CD4-positive, CD25-positive, alpha-beta regulatory T cell (primary cell): ENCODE measurements at places on chromosomes 12 and 14. TPM values are rescaled to one million over a fixed set of nuclear protein-coding genes. Genes with fewer than 3 reads are reported as not detected.

GRCh38 chr12:116665666-116666304, 72.1 kb downstream of the SPRING1 start:
- no peaks in the 10 kb centered on the region for H3K4me1 ChIP-seq
- H3K27ac ChIP-seq, result no peak overlapping the region
- no peak overlapping the region for H3K4me3 ChIP-seq
- no peaks in the 10 kb centered on the region for H3K36me3 ChIP-seq
- peaks cover 4% of the 10 kb centered on the region for H3K27me3 ChIP-seq
- no peak for DNase-seq

- no peaks in the 10 kb centered on the region for H3K27me3 ChIP-seq
- no peak overlapping the region for H3K4me3 ChIP-seq
- DNase-seq, result no peak
Measured at GRCh38 chr14:78417532-78417931, 247.4 kb downstream of the NRXN3 start.

- H3K4me1 ChIP-seq, result peaks cover 47% of the 10 kb centered on the region
- peak; percentile 87 for DNase-seq
Measured at GRCh38 chr12:123436017-123436964, at the start of gene RILPL2. TSS of gene RILPL2 (minus strand) at chr12:123436684. CDS start at chr12:123436420, 264 bp downstream.

DNA sequence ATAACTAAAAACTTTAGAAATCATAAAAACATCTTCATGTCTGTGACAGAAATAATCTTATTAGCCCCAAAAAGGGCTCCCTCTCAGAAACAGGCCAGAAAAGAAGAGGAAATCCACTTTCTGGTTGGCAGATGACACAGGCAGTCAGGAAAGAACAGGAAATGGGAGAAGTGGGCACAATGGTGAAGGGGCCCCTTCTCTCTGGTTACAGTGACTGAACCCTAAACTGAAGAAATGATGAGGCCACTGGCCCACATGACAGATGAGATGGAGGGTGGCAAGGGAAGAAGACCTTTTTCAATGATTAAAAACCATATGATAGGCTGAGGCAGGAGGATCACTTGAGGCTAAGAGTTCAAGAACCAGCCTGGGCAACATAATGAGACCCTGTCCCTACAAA, 21.1 kb downstream of the TCTN1 start:
- no peak overlapping the region for H3K27ac ChIP-seq
- H3K36me3 ChIP-seq, result no peaks in the 10 kb centered on the region
- H3K4me1 ChIP-seq, result no peaks in the 10 kb centered on the region
- H3K4me3 ChIP-seq, result no peak overlapping the region

GRCh38 chr14:54698501-54698900, 131.6 kb downstream of the SAMD4A start:
- H3K27me3 ChIP-seq, result no peaks in the 10 kb centered on the region
- H3K36me3 ChIP-seq, result no peaks in the 10 kb centered on the region
- no peak for DNase-seq
- H3K4me3 ChIP-seq, result no peak overlapping the region
- H3K27ac ChIP-seq, result no peak overlapping the region

- no peaks in the 10 kb centered on the region for H3K36me3 ChIP-seq
- peak; percentile 39 for DNase-seq
- H3K4me3 ChIP-seq, result peak within 1 kb of the TSS; percentile 4
- H3K27ac ChIP-seq, result no peak within 1 kb of the TSS
- H3K4me1 ChIP-seq, result peaks cover 17% of the 10 kb centered on the region
- H3K27me3 ChIP-seq, result peaks cover 27% of the 10 kb centered on the region
Measured at GRCh38 chr12:10673659-10674384, at the start of gene STYK1. TSS of gene STYK1 (minus strand) at chr12:10674052. CDS start at chr12:10634618, 39,434 bp downstream.

DNA sequence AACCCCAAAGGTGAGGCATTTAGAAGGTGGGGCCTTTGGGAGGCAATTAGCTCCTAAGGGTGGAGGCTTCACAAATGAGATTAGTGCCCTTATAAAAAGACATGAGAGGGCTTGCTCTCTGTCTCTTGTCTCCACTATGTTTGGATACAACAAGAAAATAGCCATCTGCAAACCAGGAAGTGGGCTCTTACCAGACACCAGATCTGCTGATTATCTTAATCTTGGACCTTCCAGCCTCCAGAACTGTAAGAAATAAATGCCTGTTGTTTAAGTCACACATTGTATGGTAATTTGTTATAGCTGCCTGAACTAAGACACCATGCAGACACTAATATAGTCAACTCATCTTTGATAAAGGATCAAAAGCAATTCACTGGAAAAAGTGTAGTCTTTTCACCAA, 34.4 kb downstream of the TMEM116 start:
- DNase-seq, result no peak
- H3K27ac ChIP-seq, result no peak overlapping the region
- no peaks in the 10 kb centered on the region for H3K27me3 ChIP-seq
- no peaks in the 10 kb centered on the region for H3K36me3 ChIP-seq
- H3K4me1 ChIP-seq, result no peaks in the 10 kb centered on the region

GRCh38 chr12:4587108-4587507, 25.1 kb downstream of the DYRK4 start:
- H3K4me3 ChIP-seq, result no peak overlapping the region
- no peaks in the 10 kb centered on the region for H3K4me1 ChIP-seq
- H3K36me3 ChIP-seq, result no peaks in the 10 kb centered on the region
- no peaks in the 10 kb centered on the region for H3K27me3 ChIP-seq

GRCh38 chr14:68104518-68104917, 284.9 kb downstream of the RAD51B start:
- H3K4me3 ChIP-seq, result no peak overlapping the region
- H3K4me1 ChIP-seq, result no peaks in the 10 kb centered on the region
- no peaks in the 10 kb centered on the region for H3K36me3 ChIP-seq

- no peaks in the 10 kb centered on the region for H3K27me3 ChIP-seq
- no peak for DNase-seq
- H3K4me1 ChIP-seq, result no peaks in the 10 kb centered on the region
- H3K27ac ChIP-seq, result no peak overlapping the region
- H3K36me3 ChIP-seq, result peaks cover 20% of the 10 kb centered on the region
- H3K4me3 ChIP-seq, result no peak overlapping the region
Measured at GRCh38 chr12:53660041-53660440, 15.8 kb downstream of the ATP5MC2 start.

GRCh38 chr12:52521568-52522266, 1.5 kb upstream of the KRT5 start:
- DNase-seq, result no peak
- no peaks in the 10 kb centered on the region for H3K4me1 ChIP-seq
- no peak overlapping the region for H3K4me3 ChIP-seq
- no peaks in the 10 kb centered on the region for H3K36me3 ChIP-seq

GRCh38 chr12:124484067-124484466, 83.3 kb downstream of the NCOR2 start:
- peaks cover 13% of the 10 kb centered on the region for H3K4me1 ChIP-seq
- DNase-seq, result no peak
- peaks cover 7% of the 10 kb centered on the region for H3K36me3 ChIP-seq

Gene OR10AD1
- not detected for total RNA-seq

Gene NTS
- total RNA-seq, result not detected

Gene CCDC184
- 1.6 TPM for total RNA-seq

Gene ENDOU
- total RNA-seq, result not detected

Gene TBX3
- total RNA-seq, result not detected
